ENCODE measurements at places on chromosomes 4 and X.
A peak's percentile ranks its signal among the peaks of the same experiment; 100 is the strongest.

GRCh38 chr4:67929426-67929825 is 33.9 kb downstream of the TMPRSS11A start:
- peak; percentile 6 for DNase-seq

DNA sequence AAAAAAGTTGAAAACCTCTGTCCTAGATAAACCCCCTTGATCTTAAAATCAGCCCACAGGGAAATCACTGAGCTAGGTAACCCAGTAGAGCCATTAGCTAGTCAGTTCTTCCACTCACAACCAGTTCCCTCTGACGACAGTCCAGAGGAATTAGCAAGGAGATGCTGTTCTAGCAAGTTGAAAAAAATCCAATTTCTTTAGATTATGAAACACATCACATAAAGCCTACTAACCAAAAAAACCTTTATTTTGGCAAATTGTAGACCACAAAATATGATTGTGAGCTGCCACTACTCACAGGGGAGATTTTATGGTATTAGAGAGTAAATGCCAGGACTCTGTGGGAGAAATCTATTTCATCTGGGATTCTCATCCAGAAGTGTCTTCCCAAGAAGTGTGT is 22.6 kb downstream of the ADAMTS3 start:
- DNase-seq: peak; percentile 3

DNA sequence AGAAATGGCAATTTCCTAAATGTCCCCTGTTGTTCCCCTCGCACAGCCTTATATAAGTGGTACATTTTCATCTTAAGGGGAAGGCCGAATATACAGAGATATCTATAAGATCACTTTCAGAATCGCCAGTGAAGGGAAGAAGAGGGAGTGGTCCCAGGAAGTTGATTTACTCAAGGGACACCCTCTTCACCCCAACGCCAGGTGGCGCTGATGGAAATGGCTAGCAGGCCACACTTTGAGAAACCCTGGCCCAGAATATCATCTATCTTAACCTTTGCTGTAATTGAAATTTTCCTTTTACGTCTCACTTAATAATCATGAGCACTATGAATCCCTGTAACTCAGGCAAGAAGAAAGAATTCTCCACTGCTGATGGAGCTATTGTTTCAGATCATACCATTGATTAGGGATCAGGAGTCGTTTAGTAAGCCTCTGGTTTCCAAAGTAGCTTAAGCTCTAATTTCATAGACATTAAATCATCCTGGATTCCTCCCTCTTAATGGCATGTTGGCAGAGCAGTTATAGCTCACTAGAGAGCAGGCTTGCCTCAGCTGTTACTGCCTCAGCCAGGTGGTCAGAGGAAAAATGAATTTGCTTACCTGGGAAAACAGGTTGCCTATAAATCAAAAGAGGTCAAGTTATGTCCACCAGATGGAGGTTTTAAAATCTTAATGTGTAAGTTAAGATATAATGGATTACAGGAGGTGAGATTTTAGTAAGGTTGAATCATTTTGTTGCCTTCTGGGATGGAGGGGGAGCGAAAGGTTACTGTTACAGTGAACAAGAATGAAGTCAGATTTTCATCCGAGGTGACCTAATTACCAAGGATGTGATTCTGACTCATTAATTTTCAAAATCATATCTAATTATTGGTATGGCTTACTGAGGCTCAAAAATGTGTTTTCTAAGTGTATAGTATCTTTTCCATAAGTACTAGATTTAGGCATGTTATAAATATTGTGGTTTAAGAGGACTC is 941.2 kb upstream of the TENM3 start:
- peak; percentile 56 for DNase-seq

GRCh38 chr4:108433832-108434231 is 186.5 kb upstream of the RPL34 start:
- peak; percentile 50 for DNase-seq

DNA sequence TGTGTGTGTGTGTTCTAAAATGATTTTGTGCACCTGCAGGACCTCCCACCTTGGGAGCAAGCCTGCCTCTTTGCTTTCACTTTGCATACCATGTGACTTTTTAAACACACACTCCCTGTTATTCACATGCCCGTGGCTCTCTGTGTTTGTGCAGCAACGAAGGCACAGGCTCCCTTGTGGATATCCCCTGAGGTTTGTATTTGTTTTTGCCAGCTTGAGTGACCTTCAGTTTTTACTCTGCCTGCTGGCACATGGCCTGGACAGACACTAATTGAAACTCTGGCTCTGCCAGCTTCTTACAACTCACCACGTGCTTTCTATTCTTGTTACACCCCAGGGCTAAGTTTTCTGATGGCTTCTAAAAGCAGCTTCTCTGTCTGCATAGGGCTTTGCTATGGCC is 885.8 kb downstream of the SH3BGRL start:
- DNase-seq: no peak

Data from EH (cell line).